ENCODE measurements at places on chromosomes 1 and 21.
A peak's percentile ranks its signal among the peaks of the same experiment; 100 is the strongest.

- DNase-seq: no peak
These were observed 385.5 kb downstream of the SIPA1L2 start for GRCh38 chr1:232244426-232244825.

DNA sequence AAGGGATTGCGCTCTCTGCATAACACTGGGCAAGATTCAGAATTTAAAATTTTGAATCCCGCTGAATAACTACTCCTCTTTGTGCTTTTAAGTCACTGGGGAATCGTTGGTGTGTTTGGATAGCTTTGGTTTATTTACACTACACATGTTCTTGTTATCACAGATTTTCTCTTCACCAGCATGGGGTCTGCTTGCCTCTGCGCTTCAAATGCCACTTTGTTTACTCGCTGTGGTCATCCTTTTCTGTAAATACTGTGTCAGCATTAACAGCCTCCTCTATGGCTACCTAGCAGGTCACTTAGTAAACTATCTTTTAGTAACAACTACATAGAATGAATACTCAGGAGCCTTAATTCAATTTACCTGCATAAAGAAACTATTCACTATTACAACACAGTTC is 14.4 kb upstream of the KCNH1 start:
- no peak for DNase-seq

GRCh38 chr1:200970771-200971427 is 52.6 kb downstream of the KIF21B start:
- DNase-seq: no peak

DNA sequence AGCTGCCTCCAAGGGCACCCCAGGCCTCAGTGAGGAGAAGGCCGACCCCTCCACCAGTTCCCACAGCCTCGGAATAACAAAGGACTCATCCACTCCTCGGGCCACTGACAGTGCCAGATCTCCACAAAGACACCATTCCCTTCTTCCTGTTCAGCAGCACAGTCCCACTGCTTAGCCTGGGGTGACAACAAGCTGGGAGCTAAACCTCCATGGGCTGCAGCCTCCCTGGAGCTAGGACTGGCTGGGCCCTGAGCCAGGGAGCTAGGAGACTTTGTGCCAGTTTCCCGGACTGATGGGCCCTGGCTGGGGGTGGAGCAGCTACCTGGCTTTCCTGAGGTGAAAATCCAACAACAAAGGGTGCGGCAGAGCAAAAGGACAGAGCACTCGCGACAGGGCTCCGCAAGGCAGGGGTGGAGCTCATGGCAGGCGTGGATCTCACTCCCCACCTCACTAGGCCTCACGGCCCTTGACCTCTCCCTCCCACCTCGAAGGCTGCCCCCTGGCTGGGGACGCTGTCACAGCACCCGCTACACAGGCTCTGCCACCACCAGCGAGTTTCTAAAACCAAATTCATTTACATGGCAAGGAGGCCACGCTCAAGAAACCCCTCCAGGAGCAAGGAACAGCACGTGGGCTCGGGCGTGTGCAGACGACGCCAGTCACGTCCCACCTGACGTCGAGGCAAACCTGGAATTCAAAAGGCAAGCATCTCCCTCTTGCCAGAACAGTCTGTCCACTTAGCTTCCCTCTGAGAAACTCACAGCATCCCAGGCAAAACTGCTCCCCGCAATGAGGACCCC is 13.8 kb downstream of the SLC35E2B start:
- peak; percentile 45 for DNase-seq

- DNase-seq: no peak
These were observed 117.5 kb downstream of the FOXD2 start for GRCh38 chr1:47555306-47555705.

GRCh38 chr1:13945856-13946255 is 245.9 kb downstream of the PRDM2 start:
- no peak for DNase-seq

Data from activated T-cell treated with anti-CD3 and anti-CD28 coated beads for 24 hours (primary cell).